ENCODE measurements at places on chromosomes 3 and 15.

DNA sequence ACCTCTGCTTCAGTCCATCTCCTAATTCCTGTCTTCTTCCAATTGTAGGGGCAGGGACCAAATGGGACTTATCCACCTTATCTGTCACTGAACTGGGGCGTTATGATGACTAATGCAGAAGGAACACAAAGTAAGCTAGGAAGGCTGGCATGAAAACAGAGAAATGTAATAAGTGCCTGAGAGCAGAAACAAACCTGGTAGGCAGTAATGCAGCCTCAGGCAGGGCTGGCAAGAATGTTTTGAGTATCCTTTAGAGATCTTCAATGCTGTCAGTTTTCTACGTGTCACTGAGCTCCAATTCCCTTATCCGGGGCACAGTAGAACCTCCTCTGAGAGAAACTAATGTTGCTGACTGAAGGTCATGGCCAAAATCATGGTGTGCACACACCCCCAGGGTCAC, 246.2 kb upstream of the TBL1XR1 start:
- no peak for DNase-seq

GRCh38 chr3:54034971-54035370, 87.4 kb upstream of the CACNA2D3 start:
- DNase-seq = no peak

GRCh38 chr3:69137005-69137404, 14.6 kb upstream of the LMOD3 start:
- DNase-seq = no peak

- DNase-seq = no peak
These were observed 27.1 kb upstream of the MGLL start for GRCh38 chr3:127849368-127849767.

DNA sequence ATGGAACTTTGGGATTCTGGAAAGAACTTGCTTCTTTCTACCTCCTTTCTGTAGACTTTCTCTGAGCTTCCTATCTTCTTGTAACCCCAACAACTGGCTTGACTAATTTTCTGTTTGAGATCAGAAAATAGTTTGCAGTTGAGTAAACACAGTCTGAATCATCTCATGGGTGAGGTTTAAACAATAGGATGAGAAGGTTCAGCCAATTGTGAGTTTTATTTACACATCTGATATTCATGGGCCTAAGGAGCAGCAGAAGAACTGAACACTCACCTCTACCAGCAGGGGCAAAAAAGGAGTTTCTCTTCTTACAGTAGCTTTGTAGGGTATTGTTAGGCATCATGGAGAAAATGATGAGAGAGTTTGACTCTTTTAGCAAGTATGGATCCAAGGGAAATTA, 54.2 kb downstream of the DTWD1 start:
- peak; percentile 60 for DNase-seq

- DNase-seq = no peak
These were observed 43.5 kb downstream of the IDH2 start for GRCh38 chr15:90058775-90059174.

DNA sequence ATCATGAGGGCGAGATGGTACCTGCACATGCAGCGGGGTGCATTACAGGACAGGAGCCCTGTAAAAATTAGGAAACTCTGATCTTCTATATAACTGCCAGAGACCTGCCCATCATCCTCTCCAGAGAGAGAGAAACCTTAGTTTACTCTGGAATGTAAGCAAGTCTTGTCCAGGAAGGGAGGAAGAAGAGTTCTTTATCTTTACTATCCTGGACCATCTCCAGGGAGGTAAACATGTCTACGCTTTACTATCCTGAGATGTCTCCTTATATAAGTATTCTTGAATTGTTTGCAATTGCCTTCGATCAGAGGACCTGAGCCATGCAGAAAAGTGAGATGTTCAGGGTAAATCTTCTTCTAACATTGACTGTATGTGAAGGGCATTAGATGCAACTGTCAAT, 12.7 kb upstream of the HACD2 start:
- DNase-seq = no peak

DNA sequence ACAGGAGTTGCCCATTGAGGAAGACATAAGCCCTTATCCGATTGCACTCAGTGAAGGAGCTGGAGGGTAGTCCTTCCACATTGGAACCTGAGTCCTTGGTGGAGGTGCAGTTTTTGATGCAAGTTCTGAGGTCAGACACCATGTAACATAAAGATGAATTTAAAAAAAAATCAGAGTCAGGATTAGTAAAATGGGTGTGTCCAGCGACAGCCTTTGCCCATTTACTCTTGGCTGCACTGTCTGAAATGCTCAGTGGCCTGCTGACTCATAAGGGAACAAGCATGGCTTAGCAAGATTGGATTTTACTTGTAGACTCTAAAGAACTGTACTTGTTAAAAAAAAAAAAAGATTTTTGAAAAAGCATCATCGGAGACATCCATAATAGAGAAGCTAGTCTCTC, 241.1 kb upstream of the TOPAZ1 start:
- no peak for DNase-seq
